ENCODE measurements at places on chromosomes 7 and 10.

GRCh38 chr7:155032978-155033377 is 30.1 kb upstream of the PAXIP1 start:
- DNase-seq, result no peak
- H3K27me3 ChIP-seq, result no peaks in the 10 kb centered on the region

DNA sequence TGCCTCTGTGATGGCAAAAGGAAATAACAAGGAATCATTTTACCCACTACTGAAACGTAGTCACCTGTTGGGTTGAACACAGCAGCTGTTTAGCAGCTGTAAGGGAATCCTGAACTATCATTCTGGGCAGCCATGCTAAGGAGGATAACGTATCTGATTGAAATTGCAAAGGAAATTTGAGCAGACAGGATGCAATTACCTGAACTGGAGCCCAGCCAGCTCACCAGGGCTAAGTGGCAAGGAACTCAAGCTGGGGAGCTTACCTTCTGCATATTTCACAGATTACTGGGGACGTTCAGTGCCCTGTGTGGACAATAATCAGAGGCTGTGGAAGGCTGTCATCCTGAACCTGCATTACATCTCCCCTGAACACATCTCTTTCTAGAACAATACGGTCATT is 650.5 kb downstream of the SORCS3 start:
- H3K4me1 ChIP-seq, result no peaks in the 10 kb centered on the region
- H3K36me3 ChIP-seq, result no peaks in the 10 kb centered on the region
- no peaks in the 10 kb centered on the region for H3K27me3 ChIP-seq
- H3K4me3 ChIP-seq, result no peak overlapping the region
- no peak overlapping the region for H3K27ac ChIP-seq

GRCh38 chr7:102425639-102426267 is 7.6 kb upstream of the ORAI2 start:
- peaks cover 28% of the 10 kb centered on the region for H3K36me3 ChIP-seq
- H3K4me1 ChIP-seq, result no peaks in the 10 kb centered on the region
- H3K27me3 ChIP-seq, result no peaks in the 10 kb centered on the region
- no peak for DNase-seq

- H3K4me3 ChIP-seq, result no peak overlapping the region
- H3K27ac ChIP-seq, result no peak overlapping the region
- peaks cover 10% of the 10 kb centered on the region for H3K4me1 ChIP-seq
- DNase-seq, result no peak
- no peaks in the 10 kb centered on the region for H3K27me3 ChIP-seq
- H3K36me3 ChIP-seq, result no peaks in the 10 kb centered on the region
These were observed 191.8 kb downstream of the GALNT17 start for GRCh38 chr7:71323726-71324125.

GRCh38 chr7:41205600-41205999 is 497.3 kb downstream of the INHBA start:
- no peak for DNase-seq
- no peak overlapping the region for H3K4me3 ChIP-seq

GRCh38 chr7:10315881-10316280 is 657.8 kb upstream of the PHF14 start:
- DNase-seq, result no peak
- H3K36me3 ChIP-seq, result no peaks in the 10 kb centered on the region
- H3K4me1 ChIP-seq, result no peaks in the 10 kb centered on the region
- H3K4me3 ChIP-seq, result no peak overlapping the region
- no peak overlapping the region for H3K27ac ChIP-seq

GRCh38 chr10:114859222-114859621 is 37.6 kb downstream of the FHIP2A start:
- H3K27ac ChIP-seq, result no peak overlapping the region
- peaks cover 97% of the 10 kb centered on the region for H3K36me3 ChIP-seq
- no peak for DNase-seq
- no peaks in the 10 kb centered on the region for H3K27me3 ChIP-seq
- no peak overlapping the region for H3K4me3 ChIP-seq

- H3K27me3 ChIP-seq, result no peaks in the 10 kb centered on the region
- no peak for DNase-seq
- H3K4me3 ChIP-seq, result no peak overlapping the region
- H3K4me1 ChIP-seq, result peaks cover 2% of the 10 kb centered on the region
- H3K36me3 ChIP-seq, result peaks cover 1% of the 10 kb centered on the region
These were observed 35.8 kb downstream of the NT5C2 start for GRCh38 chr10:103157246-103157645.

DNA sequence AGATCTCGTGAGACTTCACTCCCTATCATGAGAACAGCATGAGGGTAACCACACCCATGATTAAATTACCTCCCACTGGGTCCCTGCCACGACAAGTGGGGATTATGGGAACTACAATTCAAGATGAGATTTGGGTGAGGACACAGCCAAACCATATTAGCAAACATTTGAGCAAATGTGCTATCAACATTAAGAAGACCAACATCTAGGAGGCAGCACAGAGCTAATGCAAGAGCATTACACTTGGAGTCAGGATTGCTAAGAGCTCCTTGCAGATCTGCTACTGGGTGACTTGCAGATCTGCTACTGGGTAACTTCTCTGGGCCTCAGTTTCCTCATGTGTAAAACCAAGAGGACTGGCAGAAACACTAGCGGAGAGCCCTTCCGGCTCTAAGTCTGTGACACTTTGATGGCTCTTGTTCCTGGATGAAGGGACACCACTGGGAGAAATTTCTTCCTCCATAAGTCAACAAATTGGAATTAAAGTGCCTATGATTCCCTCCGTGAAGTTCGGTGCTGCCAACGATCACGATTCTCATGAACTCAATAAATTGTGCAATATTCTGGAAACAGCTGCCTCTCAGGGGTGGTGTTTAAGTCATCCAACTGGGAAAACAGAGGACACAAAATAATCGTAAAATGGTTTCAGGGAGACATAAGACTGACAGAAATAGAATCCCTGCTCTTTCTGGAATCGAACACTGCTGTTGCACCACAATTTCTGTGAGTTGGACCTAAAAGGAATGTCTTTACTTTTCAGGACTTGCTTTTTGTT is 115.8 kb upstream of the ITGB1 start:
- no peak overlapping the region for H3K4me3 ChIP-seq
- peaks cover 2% of the 10 kb centered on the region for H3K4me1 ChIP-seq

- H3K4me3 ChIP-seq, result no peak overlapping the region
- H3K27me3 ChIP-seq, result no peaks in the 10 kb centered on the region
- H3K36me3 ChIP-seq, result no peaks in the 10 kb centered on the region
- no peaks in the 10 kb centered on the region for H3K4me1 ChIP-seq
These were observed 617.5 kb downstream of the SDK1 start for GRCh38 chr7:3918576-3918975.

DNA sequence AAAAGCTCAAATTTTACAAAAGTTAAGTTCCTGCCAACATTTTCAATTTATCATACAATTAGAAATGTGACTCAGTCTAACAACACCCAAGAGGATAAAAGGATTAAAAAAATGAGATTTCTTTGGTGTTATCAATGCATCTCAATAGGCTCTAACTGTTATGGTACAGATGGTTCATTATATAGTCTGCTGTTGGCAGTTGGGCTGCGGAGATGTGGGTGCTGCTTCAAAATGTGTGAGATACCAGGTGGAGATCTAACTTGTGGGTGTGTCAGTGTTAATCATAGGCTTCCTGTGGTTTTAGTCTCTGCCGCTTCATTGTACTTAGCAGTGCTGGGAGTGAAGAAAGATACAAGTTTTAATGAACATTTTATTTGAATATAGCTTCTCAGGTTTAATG is 231.2 kb downstream of the EXOC4 start:
- no peaks in the 10 kb centered on the region for H3K36me3 ChIP-seq
- H3K4me3 ChIP-seq, result no peak overlapping the region
- H3K4me1 ChIP-seq, result no peaks in the 10 kb centered on the region
- no peak for DNase-seq

DNA sequence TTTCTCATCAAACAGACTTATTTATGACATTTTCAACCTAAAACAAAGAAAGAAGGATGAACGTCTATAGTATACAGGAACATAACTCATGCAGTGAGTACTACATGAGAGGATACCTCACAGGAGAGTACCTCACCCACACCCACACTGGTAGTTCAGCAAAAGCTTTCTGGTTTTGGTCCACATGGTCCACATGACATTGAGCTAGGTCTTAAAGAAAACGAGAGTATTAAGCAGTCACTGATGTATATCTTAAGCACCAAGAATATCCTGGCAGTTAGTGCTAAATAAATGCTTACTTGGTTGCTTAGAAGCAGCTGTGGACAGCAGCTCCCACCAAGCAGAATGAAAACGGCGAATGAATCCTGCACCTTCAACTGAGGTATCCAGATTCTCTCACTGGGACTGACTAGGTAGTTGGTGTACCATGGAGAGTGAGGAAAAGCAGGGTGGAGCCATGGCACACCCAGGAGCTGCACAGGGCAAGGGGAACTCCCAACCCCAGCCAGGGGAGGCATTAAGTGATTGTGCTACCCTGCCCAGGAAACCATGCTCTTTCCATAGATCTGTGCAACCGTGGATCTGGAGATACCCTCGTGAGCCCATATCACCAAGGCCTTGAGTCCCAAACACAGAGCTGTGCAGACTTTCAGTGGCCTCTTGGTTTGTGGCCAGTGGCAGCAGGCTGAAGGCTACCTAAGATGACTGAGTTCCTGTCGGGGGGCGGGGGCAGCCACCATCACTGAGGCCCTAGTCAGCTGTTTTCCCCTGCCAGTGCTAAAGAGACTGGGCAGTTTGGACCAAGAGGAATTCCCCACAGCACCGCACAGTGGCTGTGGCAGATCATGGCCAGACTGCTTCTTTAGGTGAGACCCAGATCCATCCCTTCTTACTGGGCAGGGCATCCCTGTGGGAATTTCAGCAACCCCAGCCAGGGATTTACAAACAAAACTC is 143.4 kb downstream of the SGMS1 start:
- DNase-seq, result no peak
- no peaks in the 10 kb centered on the region for H3K36me3 ChIP-seq
- no peak overlapping the region for H3K27ac ChIP-seq
- no peaks in the 10 kb centered on the region for H3K4me1 ChIP-seq
- H3K4me3 ChIP-seq, result no peak overlapping the region
- no peaks in the 10 kb centered on the region for H3K27me3 ChIP-seq

DNA sequence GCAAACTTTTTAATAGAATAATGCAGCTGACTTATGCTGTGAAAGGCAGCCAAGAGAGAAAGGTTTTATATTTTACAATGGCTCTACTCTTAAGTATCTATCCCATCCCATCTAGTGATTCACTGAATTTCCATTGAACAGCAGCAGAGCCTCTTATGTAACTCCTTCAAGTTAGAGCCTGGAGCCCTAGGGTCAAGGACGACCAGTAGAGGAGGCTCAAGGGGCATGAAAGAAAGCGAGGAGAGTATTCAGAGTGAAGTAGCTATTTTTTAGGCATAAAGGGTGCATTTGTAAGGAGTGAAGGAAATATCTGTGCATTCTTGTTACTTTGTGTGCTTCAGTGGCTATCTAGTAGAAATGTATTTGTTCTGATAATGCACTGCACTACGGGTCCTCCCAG is 180.2 kb upstream of the TPK1 start:
- no peak for DNase-seq
- H3K4me3 ChIP-seq, result no peak overlapping the region
- H3K27ac ChIP-seq, result no peak overlapping the region
- H3K36me3 ChIP-seq, result no peaks in the 10 kb centered on the region
- no peaks in the 10 kb centered on the region for H3K27me3 ChIP-seq
- H3K4me1 ChIP-seq, result no peaks in the 10 kb centered on the region

GRCh38 chr7:3244241-3244814 is 56.7 kb upstream of the SDK1 start:
- no peak for DNase-seq
- H3K36me3 ChIP-seq, result no peaks in the 10 kb centered on the region
- peaks cover 19% of the 10 kb centered on the region for H3K4me1 ChIP-seq
- no peak overlapping the region for H3K27ac ChIP-seq
- H3K27me3 ChIP-seq, result no peaks in the 10 kb centered on the region
- no peak overlapping the region for H3K4me3 ChIP-seq
